Left renal pelvis (tissue), 4 donors: ENCODE measurements at places on chromosomes 16 and 17. TPM values are rescaled to one million over a fixed set of nuclear protein-coding genes. Genes with fewer than 3 reads are reported as not detected.

DNA sequence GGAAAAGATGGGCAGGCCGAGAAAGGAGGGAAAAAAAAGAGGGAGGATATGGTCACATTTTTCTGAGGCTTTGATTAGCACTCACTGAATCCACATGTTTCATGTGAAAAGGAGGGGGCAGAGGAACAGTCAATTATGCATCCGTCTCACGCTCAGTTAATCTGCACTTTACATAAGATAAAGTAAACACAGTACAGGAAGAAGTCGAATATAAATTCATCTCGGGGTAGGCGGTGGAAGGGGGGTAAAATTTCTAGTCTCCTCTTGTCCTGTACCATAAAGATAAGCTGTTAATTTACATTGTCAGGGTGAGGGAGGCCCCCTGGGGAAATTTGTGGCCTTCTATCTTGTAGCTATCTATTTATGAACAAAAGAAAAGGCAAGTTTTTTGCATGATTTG lies 73.1 kb upstream of the CES5A start:
- DNase-seq = no peak

GRIN2C gene
- polyA plus RNA-seq = 0.13 TPM

DNA sequence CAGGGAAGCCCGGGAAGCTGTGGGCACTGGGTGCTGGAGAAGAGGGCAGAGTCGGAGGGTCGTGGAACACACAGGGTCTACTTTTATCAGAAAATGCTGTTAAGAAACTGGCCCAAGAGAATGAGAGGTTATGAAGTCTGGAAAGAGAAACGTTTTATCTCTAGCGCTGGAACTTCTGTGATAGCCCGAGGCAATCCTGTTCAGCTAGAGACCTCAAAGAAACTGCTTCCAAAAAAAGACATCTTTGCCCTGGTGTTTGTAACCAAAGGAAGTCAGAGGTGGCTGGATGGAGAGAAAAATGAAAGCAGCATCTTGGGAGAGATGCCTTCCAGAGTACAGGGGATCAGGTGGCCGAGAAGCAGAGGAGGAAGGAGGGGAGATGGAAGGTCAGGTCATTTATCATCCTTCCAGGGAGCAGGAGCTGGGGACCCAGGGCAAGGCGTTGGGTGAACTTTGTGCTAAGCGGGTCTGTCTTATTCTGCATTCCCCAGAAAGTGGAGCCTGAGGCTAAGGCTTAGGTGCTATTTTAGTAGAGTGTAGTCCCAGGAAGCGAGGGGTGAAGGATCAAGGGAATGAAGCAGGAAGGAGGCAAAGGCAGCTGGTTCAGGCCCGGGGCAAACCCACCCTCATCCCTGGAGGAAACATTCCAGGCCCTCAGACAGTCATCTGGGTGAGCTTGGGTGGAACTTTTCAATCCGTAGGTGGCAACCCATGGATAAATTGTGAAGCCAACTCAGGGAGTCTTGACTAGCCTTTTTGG lies 66.5 kb downstream of the MGAT5B start:
- no peak for DNase-seq

GRCh38 chr17:73594598-73594997 lies 49.6 kb downstream of the SDK2 start:
- no peak for DNase-seq

LDHD gene
- 5.7 TPM for polyA plus RNA-seq

DNA sequence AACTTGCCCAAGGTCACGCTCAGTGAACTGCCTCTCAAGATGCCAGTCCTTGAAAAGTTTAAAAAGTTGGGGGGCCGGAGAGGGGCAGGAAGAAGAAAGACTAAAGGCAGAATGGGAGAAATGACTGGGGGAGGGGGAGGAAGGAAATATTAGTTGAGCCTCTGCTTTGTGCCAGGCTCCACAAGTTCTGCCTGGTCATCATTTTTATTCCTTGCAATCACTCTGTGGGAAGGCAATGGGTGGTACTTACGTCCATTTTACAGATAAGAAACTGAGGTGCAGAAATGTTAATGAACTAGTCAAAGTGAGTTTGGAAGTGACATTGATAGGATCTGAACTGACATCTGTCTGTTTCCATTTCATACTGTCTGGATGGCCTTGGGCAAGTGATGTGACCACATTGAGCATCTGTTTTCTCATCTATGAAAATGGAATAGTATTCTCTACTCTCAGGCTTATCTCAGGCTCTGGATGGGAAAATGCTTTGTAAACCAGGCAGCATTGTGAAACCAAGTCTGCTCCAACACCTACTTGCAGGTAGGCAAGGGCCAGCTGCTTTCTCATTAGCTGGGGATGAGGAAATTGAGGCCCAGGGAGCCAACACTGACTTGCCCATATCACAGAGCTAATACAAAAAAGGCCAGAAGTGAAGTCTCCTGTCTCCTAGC lies 19.2 kb downstream of the ASIC2 start:
- DNase-seq = no peak

DNA sequence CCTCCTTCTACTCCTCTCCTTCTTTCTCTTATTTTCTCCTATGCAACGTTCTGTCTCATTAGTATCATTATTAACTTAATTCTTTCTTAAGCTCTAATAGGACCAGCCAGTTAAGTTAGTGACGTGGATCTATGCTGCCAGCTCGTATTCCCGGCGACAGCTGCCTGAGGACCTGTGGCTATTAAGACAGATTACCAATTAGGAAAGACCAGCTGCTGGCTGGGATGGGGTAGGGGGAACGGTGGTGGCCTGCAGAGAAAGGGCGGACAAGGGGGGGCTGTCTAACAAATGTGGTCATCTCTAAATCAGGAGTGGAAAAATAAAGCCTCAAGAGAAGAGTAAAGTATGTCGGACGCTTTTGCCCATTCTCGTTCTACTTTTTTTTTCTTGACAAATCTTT lies 770 bp upstream of the MYH3 start:
- DNase-seq = no peak

DNA sequence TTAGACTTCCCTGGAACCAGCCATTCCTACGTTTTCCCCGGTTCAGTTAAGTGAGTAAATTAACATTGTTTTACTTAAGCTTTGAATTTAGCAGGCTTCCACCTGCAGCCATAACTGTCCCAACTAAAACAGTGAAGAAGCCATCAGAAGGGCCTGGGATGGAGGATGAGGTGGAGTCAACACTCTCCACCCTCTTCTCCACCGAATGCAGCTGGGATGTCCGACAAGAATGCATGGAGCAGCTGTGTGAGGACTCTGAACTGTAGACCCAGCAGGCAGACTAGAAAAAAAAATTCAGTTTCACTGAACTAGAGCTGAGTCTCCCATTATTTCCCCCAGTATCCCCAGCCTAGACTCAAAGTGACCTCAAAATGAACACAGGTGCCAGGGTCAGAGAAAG lies 114.8 kb downstream of the C16orf95 start:
- no peak for DNase-seq

- DNase-seq = no peak
These were observed 572.1 kb upstream of the PSMD7 start for GRCh38 chr16:73724503-73724902.

DNA sequence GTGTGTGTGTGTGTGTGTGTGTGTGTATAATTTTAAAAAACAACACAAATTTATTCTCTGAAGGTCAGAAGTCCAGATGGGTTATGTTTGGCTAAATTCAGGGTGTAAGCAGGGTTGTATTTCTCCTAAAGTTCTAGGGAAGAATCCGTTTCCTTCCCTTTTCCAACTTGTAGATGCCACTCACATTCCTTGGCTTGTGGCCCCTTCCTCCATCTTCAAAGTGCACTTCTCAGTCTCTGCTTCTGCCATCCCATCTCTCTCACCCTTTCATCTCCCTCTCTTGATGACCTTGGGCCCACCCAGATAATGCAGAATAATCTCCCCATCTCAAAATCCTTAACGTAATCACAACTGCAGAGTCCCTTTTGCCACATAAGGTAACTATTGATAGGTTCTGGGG lies 7.8 kb upstream of the TFAP4 start:
- DNase-seq = no peak

GRCh38 chr17:47816947-47817346 lies 4.6 kb downstream of the OSBPL7 start:
- no peak for DNase-seq
